Femur (tissue), 1 donor: ENCODE measurements at places on chromosomes 7 and 10.

GRCh38 chr10:5665373-5666007, 905 bp downstream of the ASB13 start:
- DNase-seq, result no peak

DNA sequence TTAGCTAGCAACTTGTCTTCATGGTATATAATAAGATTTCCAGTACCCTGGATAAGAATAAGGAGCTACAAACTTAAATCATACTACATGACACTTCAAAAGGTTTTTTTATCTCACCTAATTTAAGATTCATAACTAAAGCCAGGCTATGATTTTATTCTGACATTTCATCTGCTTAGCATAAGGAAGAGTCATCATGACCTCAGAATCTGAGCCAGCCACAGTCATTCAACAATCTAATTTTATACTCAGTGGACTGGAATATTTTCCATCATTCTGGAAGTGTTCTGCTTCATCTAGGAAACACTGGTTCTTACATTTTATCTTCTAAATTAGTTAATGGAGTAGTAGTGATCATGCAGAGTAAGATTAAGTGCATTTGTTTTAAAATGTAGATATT, 102.1 kb upstream of the KCND2 start:
- DNase-seq, result no peak

- no peak for DNase-seq
These were observed 14.3 kb downstream of the ZNF282 start for GRCh38 chr7:149209518-149210269.

- DNase-seq, result peak; percentile 73
These were observed 9.4 kb downstream of the SH3PXD2A start for GRCh38 chr10:103845972-103846371.

GRCh38 chr10:36236931-36237330, 594.8 kb upstream of the FZD8 start:
- no peak for DNase-seq

DNA sequence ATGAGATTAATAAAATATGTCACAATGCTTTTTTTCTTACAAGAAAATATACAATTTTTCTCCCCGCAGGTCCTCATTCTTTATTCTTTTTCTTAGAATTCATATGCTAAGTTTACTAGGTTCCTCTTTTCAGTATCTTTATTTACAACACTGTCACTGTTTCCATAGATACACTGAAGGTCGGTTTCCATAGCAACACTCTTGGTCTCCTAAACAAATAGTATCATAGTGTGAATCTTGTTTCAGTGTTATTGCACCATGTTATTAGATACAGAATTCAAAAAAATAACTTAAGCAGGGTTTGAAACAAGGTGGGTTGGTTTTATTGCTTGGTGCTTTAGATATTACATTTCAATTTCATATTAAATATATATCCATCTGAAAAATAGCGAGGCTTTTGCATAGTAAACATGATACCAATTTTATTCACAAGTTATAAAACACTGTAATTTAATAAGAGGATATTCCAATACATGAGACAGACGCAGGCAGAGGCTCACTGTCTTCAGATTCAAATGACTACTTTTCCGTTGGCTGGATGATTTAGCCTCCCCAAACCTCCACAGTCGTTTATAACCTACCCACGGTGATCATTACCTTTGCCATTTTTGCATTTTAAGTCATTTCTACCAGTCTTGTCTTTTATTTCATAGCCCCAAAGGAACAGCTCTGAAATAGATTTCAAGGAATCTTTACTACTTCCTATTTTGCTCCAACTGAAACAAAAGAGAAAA, 88.9 kb upstream of the KLF6 start:
- no peak for DNase-seq

DNA sequence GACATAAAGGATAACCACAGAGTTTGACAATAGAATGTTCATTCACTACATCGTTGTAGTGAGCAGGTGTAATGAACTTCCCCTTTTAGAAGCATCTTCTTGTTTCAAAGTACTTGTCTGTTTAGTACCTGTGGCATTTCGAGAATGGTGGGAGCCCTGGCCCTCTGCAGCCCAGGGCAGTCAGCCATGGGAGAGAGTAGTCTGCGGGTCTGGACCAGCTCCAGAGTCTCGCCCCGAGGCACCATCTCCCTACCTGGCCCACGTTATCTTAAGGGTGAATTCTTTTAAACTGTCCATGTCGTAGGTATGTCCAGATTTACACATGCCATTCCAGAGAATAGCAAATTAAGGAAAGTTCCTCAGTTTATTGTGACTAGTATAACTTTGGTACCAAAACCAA, 99.7 kb downstream of the BMPR1A start:
- DNase-seq, result no peak

- DNase-seq, result no peak
These were observed 640.0 kb downstream of the IPMK start for GRCh38 chr10:57627642-57628178.

DNA sequence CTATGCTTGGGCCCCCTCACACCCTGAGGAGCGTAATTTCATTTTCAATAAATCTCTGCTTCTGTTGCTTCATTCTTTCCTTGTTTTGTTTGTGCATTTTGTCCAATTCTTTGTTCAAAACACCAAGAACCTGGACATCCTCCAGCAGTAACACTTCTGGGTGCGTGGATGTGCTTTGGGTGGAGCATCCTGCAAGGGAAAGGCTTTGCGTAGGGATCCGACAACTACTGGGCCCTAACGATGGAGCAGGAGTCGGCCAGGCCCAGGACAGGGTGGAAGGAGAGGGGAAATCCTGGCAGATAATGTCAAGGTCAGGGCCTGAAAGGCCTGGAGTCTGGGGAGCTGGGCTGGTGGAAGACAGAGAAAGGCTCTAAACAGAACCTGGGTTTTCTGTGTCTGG, 231.8 kb downstream of the ADAM12 start:
- no peak for DNase-seq

- DNase-seq, result no peak
These were observed 136.5 kb downstream of the JCAD start for GRCh38 chr10:29922892-29923291.

- DNase-seq, result no peak
These were observed 133.0 kb upstream of the ZNF32 start for GRCh38 chr10:43781480-43782361.

DNA sequence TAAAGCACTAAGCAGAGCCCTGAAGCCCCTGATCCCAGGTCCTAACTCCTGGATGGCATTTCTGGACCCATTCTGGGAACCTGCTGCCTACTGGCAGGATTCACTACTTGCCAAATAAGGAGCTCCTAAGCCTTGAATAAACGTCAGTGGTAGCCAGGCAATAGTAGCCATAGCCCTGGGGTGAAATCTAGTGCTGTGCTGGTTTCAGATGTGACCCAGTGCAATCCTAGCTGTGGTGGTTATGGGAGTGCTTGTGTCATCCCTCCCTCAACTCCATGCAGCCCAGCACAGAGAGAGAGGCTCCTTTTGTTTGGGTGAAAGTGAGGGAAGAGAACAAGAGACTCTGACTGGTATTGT, 43.7 kb downstream of the PCLO start:
- DNase-seq, result no peak

DNA sequence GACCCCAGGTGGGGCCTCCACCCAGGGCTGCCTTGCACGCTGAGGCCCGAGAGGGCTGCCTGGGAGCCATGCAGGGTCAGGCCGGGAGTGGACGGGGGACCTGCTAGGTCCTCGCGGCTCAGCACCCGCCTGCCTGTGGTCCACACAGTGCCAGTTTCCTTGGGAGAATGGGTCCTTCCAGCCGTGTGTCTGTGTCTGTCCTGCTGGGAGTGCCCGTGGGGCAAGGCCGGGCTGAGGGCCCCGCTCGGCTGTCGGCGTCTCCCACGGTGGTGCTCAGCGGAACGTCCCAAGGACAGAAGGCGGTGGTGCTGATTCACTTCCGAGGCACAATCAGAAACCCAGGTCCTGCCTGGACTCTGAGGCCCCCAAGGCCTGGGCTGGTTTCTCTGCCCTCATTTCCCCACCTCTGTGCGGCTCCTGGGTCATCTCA, 23.2 kb upstream of the GTPBP4 start:
- no peak for DNase-seq

GRCh38 chr7:5395246-5395645, 28.4 kb downstream of the TNRC18 start:
- DNase-seq, result no peak

DNA sequence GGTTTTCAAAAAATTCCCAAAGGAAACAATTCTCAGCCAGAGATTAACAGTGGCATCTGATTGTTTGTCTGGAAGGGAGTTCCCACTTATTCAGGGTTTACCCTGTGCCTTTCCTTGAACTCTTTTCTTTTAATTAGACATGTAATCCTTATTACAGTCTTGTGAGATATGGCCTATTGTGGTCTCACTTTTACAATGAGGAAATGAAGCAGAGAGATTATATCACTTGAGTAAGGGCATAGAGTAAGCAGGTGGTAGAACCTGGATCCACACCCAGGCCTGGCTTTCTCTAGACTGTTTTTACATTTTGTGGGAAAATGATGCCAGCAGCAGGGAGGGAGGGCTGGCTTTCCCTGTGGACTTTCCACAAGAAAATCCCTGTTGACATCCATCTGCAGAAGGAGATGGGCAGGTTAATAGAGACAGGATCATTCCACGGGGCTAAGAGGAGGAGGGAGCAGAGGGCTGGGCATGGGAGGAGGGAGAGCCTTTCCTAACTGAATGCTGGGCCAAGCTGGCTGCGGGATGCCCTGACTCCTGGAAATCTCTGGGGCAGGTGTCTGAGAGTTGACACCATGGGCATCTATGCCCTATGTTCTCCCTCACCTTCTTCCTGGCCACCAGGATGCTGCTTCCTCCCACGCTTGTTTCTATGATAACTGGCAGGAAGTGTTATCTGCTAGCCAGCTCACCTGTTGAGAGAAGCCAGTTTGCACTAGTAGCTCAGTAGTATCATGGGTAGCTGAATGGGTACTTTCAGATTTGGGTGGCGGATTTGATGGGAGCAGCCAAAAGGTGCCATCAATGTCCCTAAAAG, 28.7 kb upstream of the ARHGAP22 start:
- no peak for DNase-seq

DNA sequence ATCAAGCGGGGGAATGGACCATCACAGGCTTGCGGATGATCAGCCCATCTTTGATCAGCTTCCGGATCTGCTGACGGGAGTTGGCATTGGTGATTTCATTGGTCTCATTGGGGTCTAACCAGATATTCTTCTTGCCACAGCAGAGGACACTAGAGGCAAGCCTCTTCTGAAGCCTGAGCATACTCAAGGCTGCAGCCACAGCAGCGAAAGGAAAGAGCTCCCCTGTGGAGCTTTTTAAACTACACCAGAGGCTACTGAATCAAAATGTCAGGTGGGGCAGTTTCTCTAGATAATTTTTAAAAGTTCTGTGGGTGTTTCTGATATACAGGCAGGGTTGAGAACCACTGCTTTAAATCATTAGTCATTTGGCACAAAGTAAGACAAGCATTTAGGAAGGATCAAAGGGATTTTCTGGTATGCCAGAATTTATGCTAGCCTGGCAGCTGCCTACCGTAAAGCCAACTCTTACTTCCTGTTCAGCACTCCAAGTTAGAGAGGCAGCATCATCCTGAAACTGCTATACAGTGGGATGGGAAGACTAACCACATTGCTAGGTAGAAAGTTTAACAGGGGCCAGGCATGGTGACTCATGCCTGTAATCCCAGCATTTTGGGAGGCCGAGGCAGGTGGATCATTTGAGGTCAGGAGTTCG, 7.0 kb downstream of the NAPEPLD start:
- no peak for DNase-seq

DNA sequence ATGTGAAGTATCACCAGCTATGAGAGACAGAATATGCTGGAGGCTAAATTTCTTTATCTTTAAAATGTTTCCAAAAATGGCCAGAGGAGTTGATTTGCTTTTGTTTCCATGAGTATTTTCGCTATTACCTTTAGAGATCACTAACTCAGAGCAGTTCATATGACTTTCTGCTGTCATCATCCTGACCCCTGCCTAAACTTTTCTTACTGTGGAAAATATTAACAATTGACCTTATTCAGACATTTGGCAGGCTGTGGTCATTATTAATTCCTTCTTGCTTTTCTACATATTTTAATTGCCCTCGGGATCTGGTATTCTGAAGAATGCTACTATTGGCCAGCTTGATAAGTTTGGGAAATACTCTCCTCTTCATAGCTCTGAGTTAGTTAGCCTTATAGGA, 156.5 kb downstream of the EXOC4 start:
- DNase-seq, result no peak

DNA sequence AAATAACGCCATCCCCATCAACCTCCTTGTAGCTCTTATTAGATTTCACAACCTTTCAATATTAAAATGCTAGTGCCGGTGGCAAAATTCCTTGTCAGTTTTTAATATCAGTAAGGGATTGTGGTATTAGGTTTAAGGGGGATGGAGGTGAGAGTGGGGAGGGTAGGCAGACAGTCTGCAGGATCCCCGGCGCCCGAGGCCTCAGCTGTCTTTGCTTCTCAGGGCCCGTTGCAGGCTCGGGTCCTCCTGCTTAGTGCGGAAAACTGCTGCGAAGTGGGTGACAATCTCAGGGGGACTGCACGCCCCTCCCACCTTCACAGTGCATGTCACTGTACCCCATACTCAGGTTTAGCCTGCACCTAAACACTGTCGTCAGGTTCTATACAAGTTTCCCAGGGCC, 274.3 kb upstream of the PODXL start:
- DNase-seq, result no peak

- DNase-seq, result peak; percentile 29
These were observed 28.4 kb upstream of the SEMA3E start for GRCh38 chr7:83677180-83677866.
